Stimulated activated CD8-positive, alpha-beta memory T cell treated with anti-CD3 and anti-CD28 coated beads, Interleukin-15, amount 100 ng/mL, for 4 hours (primary cell): ENCODE measurements at places on chromosomes 16 and 17.

- DNase-seq, result no peak
Measured at GRCh38 chr17:19308398-19308797, 54.1 kb downstream of the B9D1 start.

- DNase-seq, result no peak
Measured at GRCh38 chr16:19230575-19230974, 55.0 kb upstream of the CLEC19A start.

- DNase-seq, result no peak
Measured at GRCh38 chr17:66750781-66751543, 84.0 kb upstream of the CACNG5 start.

DNA sequence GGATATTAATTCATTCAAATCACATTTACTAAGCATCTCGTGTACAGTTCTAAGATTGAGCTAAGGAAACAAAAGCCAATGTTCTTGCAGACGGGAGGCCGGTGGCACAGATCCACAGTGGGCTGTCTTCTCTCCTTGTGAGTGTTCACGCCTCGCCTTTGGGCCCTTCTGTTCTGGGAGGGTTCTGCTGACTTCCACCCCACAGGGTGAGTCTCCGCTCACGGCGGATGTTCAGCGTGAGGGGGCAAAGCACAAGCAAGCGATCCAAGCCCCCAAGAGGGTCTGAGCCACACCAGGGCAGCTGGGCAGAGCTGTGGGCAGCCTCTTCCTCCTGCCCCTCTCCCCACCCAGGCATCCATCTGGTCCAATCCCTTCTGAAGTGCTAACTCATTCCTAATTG lies 84.3 kb upstream of the DOC2B start:
- no peak for DNase-seq

GRCh38 chr17:37361543-37361942 lies 14.2 kb upstream of the C17orf78 start:
- no peak for DNase-seq

- DNase-seq, result no peak
Measured at GRCh38 chr17:11908711-11909146, 88.5 kb downstream of the ZNF18 start.

DNA sequence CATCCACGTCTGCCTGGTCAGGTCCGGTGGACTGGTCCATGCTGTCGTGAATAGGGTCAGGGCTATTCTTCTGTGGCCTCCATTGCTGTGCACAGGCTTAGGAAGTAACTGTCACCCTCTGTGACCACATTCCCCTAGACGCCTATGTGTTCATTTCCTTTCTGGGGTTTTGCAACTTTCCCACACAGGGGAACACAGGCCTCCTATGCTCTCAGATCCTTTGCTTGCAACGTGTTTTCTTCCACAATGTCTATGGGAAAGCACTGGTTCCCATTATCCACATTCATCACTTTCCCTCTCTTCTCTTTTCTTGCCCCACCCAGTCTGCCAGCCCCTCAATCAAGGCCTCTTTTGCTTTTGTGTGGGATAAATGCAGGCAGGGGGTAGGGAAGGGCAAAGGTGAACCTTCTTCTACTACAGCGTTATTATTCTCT lies 43.2 kb upstream of the DNAJA2 start:
- DNase-seq, result no peak

DNA sequence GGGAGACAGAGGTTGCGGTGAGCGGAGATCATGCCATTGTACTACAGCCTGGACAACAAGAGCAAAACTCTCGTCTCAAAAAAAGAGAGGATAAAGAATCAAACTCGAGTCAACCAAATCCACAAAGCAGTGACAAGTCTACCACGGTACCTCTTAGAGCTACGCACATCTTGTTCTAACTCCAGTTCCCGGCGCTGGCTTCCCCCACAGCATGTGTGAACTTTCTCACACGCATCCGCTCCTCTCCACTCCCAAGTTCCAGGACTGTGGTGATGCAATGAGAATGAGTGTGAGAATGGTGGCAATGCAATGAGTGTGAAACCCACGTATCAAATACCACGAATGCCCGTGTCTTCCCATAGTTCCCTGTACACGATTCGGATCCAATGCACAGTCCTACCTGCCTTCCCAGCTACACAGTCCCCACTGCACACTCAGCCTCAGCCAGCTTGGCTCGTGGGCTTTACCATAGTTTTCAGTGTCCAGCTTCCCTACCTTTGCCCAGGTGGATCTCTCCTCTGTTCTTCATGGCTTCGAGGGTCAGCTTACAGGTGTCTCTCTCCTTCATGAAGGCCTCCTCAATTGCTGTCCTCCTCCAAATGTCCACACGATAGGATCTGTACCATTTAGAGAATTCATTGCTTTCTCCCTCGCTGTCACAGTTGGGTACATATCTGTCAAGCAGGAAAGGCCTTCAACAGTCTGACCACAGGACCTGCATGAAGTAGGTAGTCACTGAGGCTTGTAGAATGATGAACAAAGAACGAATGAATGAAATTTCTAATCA lies 9.2 kb upstream of the P2RX5 start:
- no peak for DNase-seq

DNA sequence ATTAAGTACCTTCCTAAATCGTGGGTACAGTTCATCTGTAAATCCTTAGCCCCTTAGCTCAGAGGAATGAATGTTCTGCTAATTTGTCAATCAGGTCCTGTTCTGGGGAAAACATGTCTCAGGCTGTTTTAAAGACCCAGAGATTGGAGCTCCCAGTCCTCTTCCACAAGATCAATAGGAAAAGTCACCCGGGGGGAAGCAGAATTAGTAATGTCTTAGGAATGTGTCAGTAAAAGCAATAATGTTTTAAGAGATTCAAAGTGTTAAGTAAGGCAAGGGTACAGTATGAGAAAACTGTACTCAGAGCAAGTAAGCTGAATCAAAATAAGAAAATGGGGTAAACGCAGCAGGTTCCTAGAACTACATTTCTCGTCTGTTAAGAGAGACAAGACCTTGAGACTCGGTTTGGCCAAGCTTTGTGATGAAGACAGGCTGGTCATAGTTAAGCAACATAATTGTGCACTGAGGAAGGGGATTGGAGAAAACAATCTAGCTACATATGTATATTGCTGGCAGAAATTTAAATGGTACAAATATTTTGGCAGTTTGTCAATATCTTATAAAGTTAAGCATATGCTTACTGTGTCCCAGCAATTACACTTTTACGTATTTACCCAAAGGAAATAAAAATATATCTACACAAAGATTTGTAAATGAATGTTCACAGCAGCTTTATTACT lies 192.9 kb upstream of the C17orf78 start:
- DNase-seq, result no peak

DNA sequence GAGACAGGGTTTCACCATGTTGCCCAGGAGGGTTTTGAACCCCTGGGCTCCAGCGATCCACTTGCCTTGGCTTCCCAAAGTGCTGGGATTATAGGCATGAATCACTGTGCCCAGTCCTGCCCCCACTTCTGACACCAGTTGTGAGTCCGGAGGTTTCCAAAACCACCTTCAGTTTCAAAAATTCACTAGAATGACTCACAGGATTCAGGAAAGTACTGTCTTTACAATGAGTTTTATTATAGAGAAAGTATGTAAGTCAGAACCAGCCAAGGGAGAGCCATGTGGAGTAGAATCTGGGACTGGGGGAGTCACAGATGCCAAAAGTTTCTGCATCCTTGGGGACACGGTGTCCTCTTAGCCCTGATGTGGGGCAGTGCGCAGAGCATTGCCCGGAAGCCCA lies 55.1 kb downstream of the PLD6 start:
- no peak for DNase-seq

DNA sequence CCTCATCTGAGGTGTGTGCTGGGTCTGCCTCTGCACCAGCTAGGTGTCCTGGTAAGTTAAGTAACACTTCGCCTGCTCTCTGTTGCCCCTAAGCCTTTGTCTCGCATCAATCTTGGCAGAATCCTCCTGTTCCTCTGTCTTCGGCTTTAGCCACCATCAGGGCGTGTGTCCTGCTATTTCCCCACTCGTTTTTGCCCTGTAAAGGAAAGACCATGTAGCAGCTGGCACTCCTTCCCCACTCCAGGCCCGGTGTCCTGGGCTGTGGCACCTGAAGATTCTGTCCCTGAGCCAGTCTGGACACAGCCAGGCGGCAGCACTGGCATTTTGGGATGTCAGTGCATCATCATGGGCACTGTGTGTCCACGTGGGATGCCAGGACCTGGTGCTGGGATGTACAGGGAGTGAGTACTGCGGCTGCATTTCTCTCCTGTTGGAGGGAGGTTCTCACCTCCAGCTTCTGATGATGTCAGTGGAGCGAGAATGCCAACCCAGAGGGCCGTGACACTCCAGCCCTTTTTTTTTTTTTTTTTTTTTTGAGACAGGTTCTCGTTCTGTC lies 26.2 kb upstream of the FOXK2 start:
- no peak for DNase-seq

DNA sequence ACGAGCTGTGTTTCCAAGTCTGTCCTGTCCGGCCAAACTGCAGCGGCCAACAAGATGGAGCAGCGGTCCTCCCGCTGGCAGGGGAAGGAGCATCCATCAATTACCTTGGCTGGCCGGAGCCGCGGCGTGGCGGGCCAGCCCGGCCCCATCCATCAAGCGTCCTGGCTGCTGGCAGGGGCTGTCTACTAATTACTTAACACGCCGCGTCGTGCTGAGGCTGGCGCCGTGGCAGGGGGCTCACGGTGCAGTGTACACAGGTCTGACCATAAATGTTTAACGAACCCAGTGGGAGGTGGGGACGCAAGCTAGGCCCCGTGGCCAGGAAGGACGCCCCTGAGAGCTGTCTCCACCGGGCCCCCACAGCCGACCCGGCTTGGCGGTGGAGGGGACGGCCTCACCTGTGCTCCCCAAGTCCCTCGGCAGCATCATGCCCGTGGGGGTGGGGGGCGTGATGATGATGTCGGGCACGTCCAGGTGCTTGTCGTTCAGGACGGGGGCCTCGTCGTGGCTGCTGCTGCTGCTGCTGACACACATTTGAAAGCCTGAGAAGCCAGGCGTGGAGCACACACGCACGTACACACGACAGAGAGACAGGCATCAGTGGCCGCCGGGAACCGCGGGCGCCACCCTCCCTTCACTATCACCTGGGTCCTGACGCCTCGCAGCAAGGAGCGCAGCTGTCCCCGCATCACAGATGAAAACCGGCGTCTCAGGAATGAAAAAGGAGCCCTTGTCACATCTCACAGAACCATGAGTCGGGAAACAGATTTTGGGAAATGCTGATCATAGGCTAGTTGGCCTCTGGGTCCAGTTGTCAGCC lies 21.2 kb upstream of the GINS2 start:
- no peak for DNase-seq

DNA sequence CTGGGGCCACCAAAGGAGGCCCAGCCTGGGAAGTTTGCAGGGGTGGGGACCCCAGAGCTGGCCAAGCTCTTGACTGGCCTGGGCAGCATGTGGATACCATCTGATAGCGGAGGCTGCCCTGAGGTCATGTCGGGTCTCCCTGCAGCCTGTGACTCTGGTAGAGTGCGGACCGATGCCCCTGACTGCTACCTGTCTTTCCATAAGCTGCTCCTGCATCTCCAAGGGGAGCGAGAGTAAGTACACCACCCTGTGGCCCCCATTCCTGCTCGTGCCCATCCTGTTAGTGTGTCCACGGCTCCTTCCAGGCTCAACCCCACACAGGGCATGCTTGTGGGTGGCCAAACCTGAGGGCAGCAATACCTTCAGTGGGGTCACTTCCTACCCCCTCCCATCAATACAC lies 8.0 kb downstream of the CETP start:
- no peak for DNase-seq

DNA sequence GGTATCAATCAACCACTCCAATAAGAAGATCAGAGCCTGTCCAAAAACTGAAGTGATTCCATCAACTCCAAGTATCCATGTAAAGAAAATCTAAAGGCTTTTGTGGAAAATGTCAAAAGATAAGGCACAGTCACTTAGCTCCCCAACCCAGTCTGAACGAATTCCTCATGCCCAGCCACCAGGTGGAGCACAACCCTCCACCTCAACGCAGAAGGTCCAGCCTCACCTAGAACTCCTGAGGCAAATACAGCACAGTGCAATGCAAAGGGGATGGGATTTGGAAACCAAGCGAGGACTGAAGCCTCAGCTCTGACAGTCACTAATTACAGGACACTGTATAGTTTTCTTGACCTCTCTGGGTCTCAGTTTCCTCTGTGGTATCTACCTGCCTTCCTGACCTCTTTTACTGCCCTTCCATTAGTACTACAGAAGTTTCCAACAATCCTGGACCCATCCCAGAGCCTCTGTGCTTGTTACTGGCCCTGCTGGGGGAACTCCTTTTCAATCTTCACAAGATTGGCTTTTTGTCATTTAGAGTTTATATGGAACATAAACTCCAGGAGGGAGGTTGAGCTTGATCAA lies 2.0 kb downstream of the NCBP3 start:
- DNase-seq, result peak; percentile 17

DNA sequence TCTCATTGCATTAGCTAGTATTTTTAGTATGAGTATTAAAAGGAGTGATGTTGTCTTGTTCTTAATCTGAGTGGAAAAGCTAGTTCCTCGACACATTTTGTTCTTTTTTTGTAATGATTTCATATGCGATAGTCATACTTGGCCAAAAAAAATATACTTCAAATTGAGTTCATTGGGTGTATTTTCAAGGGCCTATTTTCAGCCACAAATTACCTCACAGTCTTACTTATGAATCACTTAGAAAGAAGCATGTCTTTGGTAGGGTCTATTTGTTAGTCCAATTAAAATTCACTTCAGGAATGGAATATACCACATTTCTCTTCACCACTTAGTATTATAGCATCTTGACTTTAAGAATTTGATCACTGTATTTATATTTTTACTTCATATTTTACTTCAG lies 337.2 kb downstream of the CDH11 start:
- DNase-seq, result no peak

DNA sequence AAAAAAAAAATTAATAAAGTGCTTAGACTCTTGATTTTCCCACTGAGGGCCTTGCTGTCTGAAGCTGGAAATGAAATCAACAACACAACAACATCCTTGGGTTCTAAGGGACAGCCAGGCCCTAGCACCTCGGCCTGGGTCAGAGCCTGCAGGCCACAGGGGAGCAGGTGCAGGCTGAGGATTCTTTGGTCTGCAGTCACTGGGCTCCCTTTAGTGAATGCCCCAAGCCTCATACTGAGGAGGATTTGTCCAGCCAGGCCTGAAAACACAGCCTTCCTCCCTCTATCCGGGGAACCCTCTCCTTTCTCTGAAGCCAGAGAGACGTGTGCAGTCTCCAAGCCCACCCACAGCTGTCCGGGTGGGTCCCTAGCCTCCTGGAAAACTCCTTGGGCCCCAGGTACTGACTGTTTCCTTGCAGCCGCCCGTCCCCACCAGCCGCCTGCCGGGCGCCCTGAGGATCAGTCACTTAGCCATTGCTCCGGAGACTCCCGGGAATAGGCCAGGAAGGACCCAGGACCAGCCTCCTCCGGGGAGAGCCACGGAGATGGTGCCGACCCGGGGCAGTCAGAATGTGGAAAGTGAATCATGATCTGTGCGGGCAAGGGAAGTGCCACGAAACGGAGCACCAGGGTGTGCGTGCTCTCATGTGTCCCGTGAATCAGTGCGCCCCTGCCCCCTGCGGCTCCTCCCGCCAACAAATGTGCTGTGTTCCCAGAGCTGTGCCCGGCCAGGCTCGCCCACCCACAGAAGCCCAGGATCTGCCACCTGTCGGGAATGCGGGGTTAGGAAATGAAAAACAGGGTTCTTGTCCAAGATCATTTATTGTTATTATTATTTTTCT lies 91.0 kb downstream of the RTN4RL1 start:
- DNase-seq, result no peak
